ENCODE measurements at places on chromosomes 16 and 17.

- DNase-seq = no peak
Measured at GRCh38 chr16:4313563-4314531, 2.0 kb upstream of the GLIS2 start.

- DNase-seq = no peak
Measured at GRCh38 chr16:4647644-4647980, 23.0 kb downstream of the MGRN1 start.

DNA sequence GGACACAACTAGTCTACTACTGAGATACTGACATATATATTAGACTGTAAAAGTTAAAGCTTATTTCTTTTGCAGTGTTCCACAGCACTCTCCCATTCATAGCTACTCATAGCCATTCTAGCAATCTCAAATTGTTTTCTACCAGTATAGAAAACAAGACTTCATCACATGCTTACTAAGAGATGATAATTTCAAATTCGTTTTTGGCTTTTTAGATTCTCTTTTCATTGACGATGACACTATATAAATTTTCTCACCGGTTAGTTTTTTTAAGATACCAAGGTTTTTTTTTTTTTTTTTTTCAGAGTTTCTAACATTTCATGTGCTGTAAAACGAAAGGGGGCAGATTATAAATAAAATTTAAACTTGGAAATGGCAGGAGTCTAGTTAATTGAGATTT is 17.9 kb downstream of the IKZF3 start:
- no peak for DNase-seq

GRCh38 chr17:50539762-50540559 is 7.0 kb upstream of the SPATA20 start:
- no peak for DNase-seq

GRCh38 chr17:47889734-47890529 is 6.1 kb upstream of the SP2 start:
- peak; percentile 79 for DNase-seq

DNA sequence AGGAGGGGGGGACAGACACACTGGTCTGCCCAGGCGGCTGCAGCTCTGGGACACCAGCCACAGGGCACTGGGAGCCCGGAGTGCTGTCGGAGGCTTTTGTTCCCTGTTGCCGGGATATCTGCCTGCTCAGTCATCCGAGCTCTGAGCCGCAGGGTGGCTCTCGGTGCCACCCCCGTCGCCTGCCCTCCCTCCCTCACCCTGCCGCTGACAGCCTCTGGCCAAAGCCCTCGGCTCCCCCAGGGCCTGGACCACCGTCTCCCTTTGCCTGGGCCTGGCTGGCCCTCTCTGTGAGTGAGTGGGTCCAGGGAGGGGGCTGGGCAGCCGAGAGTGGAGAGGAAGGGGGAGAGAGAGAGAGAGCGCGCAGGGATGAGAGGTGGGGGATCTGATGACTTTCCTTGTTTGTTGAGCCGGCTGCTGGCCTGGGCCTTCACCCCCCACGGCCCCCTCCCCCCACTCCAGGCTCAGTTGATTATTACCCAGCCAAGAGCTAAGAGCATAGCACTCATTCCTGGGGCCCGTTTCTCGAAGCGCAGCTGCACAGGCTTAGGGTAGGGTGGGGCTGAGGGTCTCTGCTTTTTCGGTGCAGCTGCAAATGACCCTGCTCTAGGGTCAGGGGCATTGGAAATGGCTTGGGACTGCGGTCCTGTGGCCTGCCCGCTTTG is 2.7 kb downstream of the FOXJ1 start:
- no peak for DNase-seq

DNA sequence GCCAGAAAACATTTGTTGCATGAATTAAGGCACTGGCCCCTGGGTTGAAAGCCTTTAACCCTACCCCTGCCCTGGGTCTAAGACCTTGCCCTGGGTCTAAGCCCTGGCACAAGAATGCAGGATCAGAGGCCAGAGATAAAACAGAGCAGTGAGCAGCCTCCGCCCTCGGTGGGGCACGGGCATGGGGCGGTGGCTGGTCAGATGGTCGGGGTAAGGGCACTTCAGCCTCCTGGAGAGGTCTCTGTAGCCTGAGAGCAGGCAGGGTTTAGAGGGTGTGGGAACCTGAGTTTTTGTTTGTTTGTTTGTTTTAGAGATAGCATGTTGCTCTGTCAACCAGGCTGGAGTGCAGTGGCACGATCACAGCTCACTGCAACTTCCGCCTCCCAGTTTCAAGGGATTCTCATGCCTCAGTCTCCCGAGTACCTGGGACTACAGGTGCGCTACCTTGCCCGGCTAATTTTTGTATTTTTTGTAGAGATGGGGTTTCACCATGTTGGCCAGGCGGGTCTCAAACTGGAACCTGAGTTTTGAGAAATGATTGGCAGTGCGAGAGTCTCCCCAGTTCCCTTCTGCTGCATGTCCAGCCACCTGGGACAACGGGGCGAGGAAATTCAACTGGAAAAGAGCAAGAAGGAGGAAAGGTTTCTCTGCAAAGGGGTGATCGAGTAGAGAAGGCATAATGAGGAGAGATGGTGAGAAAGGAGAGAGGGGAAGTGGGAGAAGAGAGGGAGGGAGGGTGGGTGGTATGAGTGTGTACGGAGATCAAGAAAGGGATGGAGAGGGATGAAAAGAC is 27.7 kb downstream of the TNS4 start:
- DNase-seq = no peak

- DNase-seq = no peak
Measured at GRCh38 chr16:58492066-58492465, 7.9 kb upstream of the NDRG4 start.

- no peak for DNase-seq
Measured at GRCh38 chr16:82150549-82150948, 19.5 kb downstream of the MPHOSPH6 start.

DNA sequence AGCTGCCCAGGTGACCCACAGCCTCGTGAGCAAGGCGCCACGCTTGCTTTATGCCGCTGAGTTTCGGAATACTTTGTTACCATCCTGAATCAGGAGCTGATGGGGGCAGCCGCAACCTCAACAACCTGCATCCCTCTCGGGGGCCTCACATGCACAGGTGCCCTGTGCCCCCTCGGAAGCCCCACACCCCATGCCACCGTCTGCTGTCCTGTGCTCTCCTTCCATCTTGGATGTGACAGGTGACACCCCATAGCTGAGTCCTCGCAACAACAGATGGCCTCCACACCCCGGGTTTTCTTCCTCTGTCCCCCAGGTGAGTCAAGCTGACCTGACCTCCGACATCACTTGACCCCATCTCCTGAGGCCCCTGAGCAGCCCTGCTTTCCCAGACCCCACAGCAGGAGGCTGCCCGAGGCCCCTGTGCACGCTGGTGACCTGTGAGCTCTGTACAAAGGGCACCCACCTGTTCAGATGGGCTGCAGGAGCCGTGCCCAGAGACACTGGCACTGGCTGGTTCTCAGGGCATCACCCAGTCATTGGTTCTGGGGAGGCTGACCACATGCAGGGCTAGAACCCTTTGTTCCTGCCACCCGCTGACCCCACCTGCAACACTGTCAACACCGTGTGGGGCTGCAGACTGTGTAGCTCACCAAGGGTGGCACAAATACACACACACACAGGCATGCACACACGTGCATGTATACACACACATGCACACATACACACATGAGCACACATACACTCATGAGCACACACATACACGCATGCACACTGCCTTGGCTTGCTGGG is 57.7 kb downstream of the RMI2 start:
- no peak for DNase-seq

DNA sequence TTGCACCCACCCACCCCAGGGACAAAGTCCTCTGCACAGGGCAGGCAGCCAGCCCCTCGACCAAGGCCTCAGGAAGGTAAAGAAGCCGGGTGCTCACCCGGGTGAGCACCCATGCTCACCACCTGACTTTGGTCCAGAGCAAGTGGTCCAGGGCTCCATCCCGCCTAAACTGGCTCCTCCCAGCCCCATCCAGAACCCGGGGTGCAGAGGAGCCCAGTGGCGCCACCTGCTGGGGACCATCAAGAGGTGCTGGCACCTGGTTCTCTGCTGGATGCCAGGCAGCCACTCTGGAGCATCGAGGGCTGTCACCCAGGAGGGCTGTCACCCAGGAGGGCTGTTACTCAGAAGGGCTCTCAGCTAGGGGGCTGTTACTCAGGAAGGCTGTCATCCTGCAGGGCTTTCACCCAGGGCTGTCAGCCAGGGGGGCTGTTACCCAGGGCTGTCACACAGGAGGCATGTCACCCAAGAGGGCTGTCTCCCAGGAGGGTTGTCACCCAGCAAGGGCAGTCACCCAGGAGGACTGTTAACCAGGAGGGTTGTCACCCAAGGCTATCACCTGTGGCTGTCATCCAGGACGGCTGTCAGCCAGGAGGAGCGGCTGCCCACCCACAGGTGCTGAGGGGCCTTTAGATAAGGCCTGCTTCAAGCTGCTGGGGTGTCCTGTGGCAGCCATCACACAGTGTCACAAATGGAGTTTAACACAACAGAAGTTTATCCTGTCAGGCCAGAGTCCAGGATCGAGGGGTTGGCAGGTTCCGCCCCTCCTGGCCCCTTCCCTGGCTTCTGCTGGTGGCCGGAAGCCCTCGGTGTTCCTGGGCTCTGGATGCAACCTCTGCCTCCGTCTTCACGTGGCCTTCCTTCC is 98.5 kb downstream of the TNFRSF13B start:
- no peak for DNase-seq

GRCh38 chr17:51745993-51746392 is 412.5 kb downstream of the CA10 start:
- DNase-seq = no peak

DNA sequence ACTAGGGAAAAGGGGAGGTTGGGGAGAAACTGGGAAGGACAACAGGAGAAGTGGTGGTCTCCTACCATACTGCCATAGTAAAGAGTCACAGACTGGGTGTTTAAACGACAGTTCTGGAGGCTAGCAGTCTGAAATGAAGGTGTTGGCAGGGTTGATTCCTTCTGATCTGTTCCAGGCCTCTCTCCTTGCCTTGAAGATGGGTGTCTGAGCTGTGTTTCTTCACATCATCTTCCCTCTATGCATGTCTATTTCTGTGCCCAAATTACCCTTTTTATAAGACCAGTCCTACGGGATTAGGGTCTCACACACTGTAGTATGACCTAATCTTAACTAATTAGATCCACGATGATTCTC is 79.8 kb upstream of the TMEM97 start:
- no peak for DNase-seq

- DNase-seq = no peak
Measured at GRCh38 chr16:19757762-19758595, 39.9 kb downstream of the IQCK start.

GRCh38 chr16:65763640-65764305 is 602.7 kb upstream of the CDH5 start:
- DNase-seq = no peak

DNA sequence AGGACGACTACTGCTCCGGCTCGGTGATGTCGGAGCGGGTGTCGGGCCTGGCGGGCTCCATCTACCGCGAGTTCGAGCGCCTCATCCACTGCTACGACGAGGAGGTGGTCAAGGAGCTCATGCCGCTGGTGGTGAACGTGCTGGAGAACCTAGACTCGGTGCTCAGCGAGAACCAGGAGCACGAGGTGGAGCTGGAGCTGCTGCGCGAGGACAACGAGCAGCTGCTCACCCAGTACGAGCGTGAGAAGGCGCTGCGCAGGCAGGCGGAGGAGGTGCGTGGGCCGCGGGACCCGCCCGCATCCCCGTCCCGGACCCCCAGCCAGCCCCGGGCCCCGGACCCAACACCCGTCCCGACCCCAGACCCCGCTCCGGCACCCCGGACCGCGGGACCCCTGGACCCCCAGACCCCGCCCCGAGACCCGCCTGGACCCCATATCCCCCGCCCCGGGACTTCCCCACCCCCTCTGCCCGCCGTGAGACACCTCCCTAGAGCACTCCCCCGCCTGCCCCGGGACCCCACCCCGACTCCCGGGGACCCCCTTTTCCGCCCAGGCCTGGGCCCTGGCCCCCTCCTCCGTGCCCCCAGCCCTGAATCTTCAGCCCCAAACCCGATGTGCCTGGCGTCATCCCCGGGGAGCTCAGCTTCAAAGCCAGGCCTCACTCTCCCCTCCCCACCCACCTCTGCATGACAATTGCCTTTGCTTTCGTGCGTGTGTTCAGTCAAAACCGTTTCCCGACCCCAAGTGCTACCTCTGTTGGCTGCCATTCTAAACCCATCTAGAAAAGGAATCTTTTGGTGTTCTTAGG is 594 bp downstream of the MAPK8IP3 start:
- no peak for DNase-seq

DNA sequence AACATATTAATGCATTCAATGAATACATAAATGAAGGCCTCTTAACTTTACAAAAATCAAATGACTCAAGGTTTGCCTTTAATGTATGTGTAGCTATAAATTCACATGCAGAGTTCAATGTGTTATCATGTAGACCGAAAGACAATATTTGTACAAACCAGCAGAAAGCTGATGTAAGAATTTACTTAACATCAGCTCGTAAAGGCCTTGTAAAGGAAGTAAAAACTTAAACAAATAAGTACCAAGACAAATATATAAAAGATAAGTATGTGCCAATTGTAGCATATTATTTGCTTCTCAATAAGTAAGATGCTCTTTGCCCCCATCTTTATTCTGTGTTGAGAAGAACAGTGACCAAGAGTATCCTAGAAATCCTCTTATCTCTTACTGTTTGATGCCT is 105.7 kb downstream of the SYCE1L start:
- no peak for DNase-seq

- DNase-seq = no peak
Measured at GRCh38 chr16:76577003-76577402, 299.8 kb downstream of the CNTNAP4 start.

DNA sequence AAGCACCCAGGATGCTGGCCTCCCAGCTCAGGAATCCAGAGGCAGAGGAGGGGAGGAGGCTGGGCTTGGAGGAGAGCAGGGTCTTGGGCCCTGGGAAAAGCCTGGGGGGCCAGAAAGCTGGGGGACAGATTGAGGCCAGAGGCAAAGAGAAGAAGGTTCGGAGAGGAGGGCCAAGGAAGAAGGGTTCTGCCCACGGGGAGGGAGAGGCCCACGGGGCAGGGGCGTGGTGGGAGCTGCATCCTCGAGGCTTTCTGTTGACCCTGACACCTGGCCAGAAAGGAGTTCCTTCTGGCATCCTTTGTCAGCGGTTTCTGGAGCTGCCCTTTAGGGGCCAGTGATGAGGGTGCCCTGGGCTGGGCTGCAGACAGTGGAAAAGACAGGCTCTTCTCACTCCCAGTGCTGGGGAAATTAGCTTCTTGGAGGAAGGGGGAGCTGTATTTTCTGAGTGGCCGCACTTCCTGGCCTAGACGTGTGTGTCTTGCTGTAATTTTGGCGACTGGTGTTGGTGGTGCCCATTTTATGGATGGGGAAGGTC is 308.7 kb downstream of the SEC14L1 start:
- DNase-seq = no peak

GRCh38 chr16:14302399-14303181 is 231.5 kb downstream of the MRTFB start:
- no peak for DNase-seq

GRCh38 chr16:48129926-48130325 is 25.9 kb downstream of the ABCC12 start:
- DNase-seq = no peak
